ENCODE measurements at places on chromosomes 5 and 9.
A peak's percentile ranks its signal among the peaks of the same experiment; 100 is the strongest.

DNA sequence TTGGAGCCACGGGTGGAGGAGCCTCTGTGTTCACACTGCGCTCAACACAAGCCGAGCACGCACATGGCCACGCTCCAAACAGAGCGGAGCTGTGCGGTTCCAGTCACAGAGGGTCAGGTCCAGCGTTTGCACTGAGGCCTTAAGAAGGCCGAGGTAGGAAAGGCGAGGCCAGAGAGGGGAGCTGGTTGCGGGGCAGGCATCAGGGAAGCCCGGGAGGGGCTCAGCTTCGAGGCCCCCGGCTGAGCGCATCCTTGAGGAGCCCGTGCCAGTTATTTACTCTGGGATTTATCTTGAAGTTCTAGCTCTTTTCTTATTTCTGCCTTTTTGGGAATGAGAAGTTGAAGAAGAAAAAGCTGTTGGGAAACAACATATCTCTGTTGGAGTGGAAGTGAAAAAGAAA, 140.8 kb downstream of the IRX1 start:
- DNase-seq, result no peak

DNA sequence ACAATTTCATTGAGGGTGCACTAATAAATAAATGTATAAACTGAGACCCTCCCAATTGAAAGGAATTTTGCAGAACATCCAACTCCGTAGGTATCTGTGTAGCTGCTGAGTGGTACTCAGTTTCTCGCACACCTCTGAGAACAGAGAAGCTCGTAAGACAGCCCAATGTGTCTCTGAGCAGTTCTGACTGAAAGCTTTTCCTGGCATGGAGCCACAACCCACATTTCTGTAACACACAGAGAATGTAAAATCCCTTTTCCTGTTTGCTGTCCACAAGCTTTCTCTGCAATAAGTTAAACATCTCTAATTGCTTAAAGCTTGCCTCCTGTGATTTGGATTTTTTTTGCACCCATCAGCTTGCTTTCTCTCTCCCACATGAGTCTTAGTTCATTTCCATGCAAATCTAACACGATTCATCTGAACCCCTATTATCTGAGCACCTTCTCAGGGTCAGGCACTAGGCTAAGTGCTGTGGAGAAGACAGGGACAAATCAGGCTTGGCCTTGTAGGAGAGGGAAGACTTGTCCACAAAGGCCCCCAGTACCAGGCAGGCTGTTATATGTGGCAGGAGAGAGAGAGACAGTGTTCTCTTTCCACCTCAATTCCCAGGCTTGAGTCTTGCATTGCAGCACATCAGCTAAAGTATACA, 44.2 kb upstream of the COL15A1 start:
- DNase-seq, result peak; percentile 84

GRCh38 chr9:131174681-131175239, 49.4 kb downstream of the NUP214 start:
- DNase-seq, result no peak

DNA sequence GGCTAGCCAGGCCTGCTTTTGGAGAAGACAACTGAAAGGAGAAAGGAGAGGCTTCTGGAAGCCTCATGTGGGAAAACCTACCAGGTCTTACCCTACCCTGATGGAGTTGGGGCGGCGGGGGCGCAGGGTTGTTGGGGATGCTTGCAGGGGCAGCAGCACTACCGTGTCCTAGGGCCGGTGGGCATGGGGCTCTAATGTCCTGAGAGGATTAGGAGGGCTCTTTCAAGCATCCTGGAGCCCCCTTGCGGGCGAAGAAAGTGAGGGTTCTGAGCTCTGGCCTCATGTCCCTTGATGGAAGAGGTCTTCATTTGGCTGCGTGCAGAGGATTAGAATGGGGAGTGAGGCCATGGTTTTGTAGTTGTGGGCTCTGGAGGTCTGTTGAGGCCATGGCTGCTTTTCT, 86.9 kb upstream of the PITX1 start:
- no peak for DNase-seq
